Fibroblast of mammary gland (primary cell): ENCODE measurements at places on chromosomes 7 and 10.

- peak; percentile 97 for DNase-seq
These were observed 64.9 kb downstream of the ZNF92 start for GRCh38 chr7:65438598-65438997.

GRCh38 chr10:12507165-12507850 lies 158.0 kb downstream of the CAMK1D start:
- DNase-seq, result no peak

- no peak for DNase-seq
These were observed 348.3 kb upstream of the AKR1E2 start for GRCh38 chr10:4477664-4478063.

GRCh38 chr7:7746458-7746857 lies 28.1 kb upstream of the RPA3 start:
- no peak for DNase-seq

- DNase-seq, result peak; percentile 15
These were observed 24.6 kb downstream of the AGK start for GRCh38 chr7:141575654-141576448.
